Right lobe of liver (tissue), 6 donors: ENCODE measurements at places on chromosomes 5 and 9. TPM values are rescaled to one million over a fixed set of nuclear protein-coding genes. Genes with fewer than 3 reads are reported as not detected.

The GPX8 gene
- total RNA-seq = 0.24 TPM

The MLLT3 gene
- total RNA-seq = 0.74 TPM

The SGCD gene
- total RNA-seq = 3.1 TPM

The POU5F2 gene
- total RNA-seq = 0.53 TPM

The CDKN2A gene
- 0.66 TPM for total RNA-seq

The IL33 gene
- 8.4 TPM for total RNA-seq

The PCA3 gene
- 0.46 TPM for total RNA-seq

The SPINK7 gene
- total RNA-seq = not detected

The GFI1B gene
- total RNA-seq = not detected

The PCDHGB4 gene
- 5.0 TPM for total RNA-seq

The TAF11L10 gene
- total RNA-seq = not detected

The ADAMTS12 gene
- 1.1 TPM for total RNA-seq

The FAM174A gene
- 10.3 TPM for total RNA-seq

The LMX1B gene
- total RNA-seq = not detected

The PRDM9 gene
- total RNA-seq = not detected

The FOXD4 gene
- total RNA-seq = not detected

The RAPGEF1 gene
- total RNA-seq = 53.6 TPM

The RAB3C gene
- total RNA-seq = 1.3 TPM
